ENCODE measurements at places on chromosomes 1 and 21. TPM values are rescaled to one million over a fixed set of nuclear protein-coding genes. Genes with fewer than 3 reads are reported as not detected.

KCNA2 gene
- 0.58 TPM for total RNA-seq

- DNase-seq = no peak
These were observed 7.7 kb upstream of the SPATC1L start for GRCh38 chr21:46191686-46192575.

GRCh38 chr21:32548978-32549377 is 36.3 kb downstream of the TCP10L start:
- no peak for DNase-seq

DNA sequence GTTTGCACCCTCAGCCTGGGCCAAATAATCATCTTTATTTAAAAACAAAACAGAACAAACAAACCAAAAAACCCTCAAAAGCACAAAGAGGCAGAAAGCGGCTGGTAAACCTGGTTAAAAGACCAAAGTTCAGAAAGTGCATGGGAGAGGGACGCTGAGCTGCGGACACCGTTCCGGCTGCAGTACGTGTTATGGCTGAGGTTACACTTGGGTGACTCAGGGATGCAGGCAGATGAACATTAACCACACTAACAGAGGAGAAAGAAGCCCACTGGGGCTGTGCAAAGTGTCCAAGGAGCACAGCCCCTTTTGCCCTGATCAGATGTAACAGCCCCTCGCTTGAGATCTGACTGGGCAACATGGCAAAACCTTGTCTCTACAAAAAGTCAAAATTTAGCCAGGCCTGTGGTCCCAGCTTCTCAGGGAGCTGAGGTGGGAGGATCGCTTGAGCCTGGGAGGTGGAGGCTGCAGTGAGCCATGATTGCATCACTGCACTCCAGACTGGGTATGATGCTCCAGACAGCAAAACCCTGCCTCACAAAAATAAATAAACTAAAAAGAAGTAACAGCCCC is 28.3 kb downstream of the GPR157 start:
- no peak for DNase-seq

GRCh38 chr1:116033322-116033721 is 57.0 kb downstream of the SLC22A15 start:
- DNase-seq = no peak

GRCh38 chr1:93822730-93823425 is 56.1 kb downstream of the DNTTIP2 start:
- DNase-seq = no peak

GRCh38 chr1:165573787-165574186 is 30.0 kb downstream of the LRRC52 start:
- DNase-seq = no peak

- DNase-seq = no peak
These were observed 35.6 kb upstream of the NEK7 start for GRCh38 chr1:198121056-198121826.

GRCh38 chr21:31566064-31566463 is 93.4 kb upstream of the SOD1 start:
- DNase-seq = no peak

DNA sequence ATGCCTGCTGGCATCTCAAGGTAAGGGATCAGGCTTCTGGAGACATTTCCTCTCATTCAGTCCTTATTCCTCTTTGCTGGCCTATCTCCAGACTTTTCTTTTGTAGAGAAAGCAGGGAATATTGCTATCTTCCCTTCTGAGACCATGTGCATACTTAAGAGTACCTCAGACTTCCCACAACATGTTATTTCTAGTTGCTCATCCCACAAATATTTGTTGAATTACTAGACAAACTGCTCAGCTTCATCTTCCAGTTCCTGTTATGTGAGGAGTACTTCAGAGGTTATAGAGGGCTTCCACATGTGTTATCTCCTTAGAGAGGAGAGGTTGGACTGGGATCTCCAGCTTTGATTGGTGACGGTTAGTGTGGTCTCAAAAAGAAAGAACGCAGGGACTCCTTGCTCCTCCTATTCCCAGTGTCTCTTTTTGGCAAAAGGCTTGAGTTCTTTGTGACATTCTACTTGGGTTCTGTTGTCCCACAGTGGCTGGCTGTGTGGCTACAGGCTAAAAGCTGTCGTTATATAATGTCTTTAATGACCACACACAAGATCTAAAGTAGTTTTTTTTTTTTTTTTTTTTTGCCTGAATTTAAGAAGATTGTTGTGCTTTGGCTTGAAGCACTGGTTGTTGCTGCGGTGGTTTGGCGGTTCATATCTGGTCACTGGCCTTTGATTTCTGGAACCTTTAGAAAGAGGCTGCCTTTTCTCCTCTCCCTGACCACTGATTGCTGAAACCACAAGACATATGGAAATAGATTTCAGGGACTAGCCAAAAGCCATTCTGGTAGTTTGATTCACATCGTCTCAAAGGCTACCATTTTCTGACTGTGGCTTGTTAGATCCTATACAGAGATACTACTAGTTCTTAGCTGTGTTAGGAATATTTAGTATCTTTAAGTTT is 78.7 kb downstream of the FGGY start:
- DNase-seq = no peak

NHLH1 gene
- total RNA-seq = 0.54 TPM

- no peak for DNase-seq
These were observed 42.7 kb downstream of the SEC16B start for GRCh38 chr1:177927021-177927596.

MPL gene
- not detected for total RNA-seq

GRCh38 chr1:90370686-90371447 is 346.2 kb downstream of the BARHL2 start:
- DNase-seq = peak; percentile 29

KDF1 gene
- not detected for total RNA-seq

GRCh38 chr1:8925406-8925805 is 20.3 kb upstream of the CA6 start:
- DNase-seq = no peak

DNA sequence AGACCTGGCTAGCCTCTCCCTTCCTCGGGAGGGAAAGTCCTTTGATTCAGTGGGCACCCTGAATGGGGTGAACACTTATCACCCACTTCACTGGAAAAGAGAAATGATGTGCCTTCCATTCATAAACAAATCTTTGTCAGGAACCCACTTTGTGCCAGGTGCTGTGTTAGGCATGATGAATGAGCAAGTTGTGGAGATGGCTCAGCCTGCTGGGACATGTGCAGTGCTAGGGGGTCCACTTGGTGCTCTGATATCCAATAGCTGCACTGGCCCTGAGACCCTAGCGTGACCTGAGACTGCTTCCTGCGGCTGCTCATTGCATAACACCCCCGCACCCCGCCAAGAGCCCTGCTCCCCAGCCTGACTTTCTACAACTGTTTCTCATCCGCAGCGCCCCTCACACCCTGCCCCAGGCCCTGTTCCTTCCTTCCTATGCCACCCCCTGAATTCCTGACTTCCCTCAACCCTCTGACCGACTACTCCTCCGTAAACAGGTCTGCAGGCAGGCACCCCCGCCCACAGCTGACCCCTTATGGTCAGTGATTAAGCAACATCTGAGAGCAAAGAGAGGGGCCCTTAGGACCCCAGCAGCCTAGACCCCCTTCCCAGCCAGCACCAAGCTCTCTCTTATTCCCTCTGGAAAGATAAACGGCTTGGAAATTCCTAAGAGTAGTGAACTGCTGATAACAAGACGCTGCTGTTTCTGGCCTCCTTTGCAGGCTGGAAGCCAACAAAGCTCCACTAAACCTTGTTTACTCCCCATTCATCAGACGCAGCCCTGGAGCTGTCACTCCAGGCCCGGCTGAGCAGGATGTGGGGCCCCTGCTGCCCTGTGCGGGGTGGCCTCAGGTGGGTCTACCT is 12.9 kb downstream of the CSRP1 start:
- DNase-seq = no peak

HYI gene
- 14.8 TPM for total RNA-seq

FABP3 gene
- total RNA-seq = not detected

HAX1 gene
- 114 TPM for total RNA-seq

UROD gene
- total RNA-seq = 97.7 TPM

DNA sequence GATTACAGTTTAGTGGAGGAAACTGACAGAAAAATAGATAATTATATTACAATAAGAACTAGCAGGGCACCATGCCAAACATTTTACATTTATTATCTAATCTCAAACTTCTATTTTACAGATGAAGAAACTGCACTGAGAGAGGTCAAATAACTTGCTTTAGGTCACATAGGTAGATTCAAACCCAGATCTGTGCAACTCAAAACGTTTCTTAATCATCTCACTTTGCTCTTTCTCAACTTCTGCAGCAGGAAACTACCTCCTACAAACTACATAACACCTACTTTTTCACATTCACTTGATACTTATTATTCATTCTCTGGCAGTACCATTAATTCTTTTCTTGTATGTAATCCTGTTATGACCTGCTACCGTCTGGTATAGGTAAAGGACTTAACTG is 49.9 kb upstream of the BCL10 start:
- no peak for DNase-seq

- DNase-seq = peak; percentile 80
These were observed 2.4 kb upstream of the PRAMEF18 start for GRCh38 chr1:13228343-13228781.

DNA sequence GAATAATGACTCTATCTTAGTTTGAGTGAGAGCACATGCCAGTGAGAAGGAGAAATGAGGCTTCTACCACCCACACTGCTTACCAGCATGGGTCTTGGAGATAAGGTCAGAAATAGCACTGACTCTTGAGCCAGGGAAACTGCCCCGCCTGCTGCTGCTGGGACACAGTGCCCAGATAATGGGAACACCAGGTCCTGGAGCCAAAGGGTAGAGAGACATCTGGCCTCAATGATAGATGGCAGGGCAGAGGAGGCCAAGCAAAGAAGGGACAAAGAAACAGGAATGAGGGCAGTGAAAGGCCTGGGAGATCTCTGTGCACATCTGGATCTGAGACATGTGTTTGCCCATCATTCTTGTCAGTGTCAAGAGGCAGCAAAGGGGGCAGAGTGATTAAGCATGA is 97.4 kb downstream of the MIS18A start:
- peak; percentile 19 for DNase-seq

Data from activated CD4-positive, alpha-beta T cell treated with anti-CD3 and anti-CD28 coated beads, Interleukin-2, amount 10 ng/mL, durations not matched to agents 24 days and 14 days (primary cell).